D721Med (cell line): ENCODE measurements at places on chromosomes 1 and 21.

DNA sequence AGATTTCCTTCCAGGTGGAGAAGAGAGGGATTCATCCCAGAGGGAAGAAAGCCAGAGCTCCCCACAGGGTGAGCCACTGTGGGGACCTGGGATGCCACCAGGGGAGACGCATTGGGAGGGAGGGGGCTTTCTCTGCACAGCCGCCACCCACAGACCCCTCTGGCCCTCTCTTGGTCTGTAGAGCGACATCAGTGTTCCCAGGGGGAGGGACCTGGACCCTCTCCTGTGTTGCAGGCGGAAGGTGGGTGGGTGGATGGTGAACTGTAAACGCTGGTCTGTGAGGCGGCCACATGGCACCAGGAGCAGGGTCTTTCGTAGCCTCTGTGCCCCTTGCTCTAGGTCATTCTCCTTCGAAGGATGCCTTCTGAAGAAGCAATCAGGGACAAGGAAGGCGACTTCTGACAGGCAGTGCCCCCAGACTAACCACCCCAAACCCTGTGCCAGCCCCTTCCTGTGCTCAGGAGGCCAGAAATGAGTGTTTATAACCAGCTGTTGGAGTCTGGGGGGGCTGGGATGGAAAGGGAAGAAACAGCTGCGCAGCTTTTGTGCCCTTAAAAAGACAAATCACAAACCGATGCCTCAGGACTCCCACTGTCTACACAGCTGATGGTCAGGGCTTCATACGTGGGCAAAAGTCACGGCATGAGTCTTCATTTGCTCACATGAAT, 121.4 kb upstream of the ZBTB40 start:
- DNase-seq, result no peak

- DNase-seq, result no peak
These were observed 27.6 kb downstream of the C1orf216 start for GRCh38 chr1:35691080-35691479.

DNA sequence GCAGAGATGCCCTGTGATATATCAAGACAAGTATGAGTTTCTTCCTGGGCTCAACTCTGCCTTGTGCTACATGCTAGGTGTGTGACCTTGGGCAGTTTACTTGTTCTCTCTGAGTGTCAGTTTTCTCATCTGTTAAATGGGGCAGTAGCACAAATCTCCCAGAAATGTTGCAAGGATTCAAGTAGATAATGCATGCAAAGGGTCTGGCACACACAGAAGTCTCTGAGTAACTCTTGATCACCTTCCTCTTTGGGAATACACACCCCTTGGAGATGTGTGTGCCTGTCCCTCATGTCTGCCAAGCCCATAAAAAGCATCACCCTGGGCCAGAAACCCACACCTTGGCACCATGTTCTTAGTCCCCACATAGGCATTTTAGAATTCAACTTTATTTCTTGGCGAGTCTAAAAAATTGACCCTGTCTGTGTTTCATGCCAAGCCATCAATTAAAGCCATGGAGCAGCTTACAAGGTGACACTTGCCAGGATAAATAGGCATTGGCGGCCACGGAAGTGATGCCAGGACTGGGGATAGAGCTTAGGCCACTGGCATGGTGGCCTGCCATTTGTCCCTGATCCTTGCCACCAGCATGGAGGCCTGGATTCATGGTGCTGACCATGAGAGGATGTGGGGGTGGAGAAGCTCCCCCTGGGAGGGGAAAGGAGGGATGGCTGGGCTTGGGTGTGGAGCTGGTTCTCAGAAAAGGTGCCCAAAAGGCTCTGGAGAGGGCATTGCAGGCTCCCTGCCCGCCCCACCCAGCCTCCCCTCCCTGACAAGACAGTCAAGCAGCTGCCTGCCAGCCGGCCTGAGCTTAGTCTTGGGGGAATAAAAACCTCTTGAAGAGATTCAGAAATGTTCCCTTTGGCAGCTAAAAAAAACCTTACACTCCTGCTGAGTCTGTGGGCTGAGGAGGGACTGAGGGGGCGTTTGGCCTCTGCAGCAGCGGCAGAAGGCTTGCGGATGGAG, 118.0 kb upstream of the IPO9 start:
- no peak for DNase-seq

- DNase-seq, result no peak
These were observed 1.4 kb upstream of the MIA3 start for GRCh38 chr1:222616525-222616924.

DNA sequence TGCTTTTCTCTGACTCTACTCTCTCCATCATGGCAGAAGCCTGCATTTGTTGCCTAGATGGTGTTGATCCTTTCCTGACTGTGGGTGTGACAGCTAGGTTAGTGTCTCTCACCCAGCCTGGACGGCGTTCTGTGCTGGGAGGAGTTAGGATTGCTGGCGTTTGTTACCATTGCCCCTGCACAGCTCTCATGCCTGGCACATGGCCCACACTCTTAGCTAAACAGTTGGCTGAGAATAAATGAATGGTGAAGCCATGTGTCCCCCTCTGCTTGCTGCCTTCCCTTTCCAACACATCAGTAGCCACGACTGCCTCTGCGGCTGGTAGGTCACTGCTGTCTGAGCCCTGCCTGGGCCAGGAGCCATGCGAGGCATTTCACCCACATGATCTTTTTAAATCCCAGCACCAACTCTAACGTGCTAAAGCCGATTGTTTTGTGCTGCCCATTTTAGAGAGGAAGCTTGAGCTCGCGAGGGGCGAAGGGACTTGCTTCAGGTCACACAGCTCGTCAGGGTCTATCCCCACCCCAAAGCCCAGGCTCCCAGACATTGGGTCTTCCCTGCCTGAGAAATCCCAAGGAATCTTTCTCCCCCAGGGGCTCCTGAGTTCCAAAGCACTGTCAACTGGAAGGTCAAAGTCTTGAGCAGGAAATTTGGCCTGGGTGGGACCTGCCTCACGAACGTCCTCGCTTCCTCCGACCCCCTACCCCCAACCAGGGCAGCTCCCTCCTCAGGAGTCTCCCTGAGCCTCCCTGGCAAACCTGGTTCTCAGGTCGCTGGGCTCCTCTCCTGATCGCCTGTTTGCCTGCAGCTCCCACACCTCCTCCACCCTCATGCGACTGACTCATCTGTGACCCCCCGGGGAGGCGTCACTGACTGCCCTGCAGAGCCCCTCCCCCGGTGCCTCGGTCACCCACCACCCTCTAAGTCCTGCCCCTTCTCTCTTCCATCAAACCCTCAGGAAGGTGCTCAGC, 271.7 kb upstream of the C1orf174 start:
- no peak for DNase-seq

DNA sequence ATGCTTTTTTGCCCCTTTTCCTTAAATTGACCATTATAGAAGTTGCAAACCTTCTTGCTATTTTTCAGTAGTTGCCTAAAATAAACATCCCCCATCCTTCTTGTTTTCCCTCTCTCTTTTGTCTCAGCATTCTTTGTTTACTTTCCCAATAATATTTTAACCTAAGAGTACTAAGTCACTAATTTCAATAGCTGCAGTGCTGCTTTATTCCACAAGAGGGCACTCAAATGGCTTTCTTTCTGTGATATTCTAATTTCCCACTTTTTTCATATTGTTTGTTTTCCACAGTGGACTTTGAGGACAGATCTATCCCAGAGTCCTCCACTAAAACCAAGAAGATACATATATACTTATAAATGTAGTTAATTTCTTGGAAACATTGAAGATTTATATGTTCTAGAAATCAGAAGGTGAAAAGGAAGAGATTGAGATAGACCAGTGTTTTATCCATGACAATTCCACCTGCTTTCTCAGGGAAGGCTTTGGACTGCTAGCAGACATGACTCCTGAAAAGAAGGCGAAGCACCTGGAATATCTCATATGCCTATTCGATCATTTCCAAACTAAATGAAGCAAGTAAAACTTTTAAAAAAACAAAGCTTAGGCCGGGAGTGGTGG, 104.8 kb upstream of the GRIK1 start:
- DNase-seq, result no peak

DNA sequence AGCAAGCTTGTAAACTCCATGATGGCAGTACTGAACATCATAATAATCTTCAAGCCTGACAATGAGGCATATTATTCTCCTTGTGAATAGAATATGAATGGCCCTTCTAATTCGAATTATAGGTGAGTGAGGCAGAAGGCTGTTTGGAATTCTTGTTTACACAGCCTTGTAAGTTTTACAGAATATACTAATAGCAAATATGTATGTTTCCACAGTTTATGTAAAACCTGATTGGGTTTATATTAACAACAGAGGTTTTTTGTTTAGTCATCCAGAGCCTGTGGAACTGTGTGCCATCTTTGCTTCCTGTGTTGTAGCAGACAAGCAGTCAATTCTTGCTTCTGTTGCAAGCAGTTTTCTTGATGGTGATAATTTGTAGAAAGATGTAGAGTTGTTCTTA, 8.0 kb downstream of the OSBPL9 start:
- DNase-seq, result no peak

DNA sequence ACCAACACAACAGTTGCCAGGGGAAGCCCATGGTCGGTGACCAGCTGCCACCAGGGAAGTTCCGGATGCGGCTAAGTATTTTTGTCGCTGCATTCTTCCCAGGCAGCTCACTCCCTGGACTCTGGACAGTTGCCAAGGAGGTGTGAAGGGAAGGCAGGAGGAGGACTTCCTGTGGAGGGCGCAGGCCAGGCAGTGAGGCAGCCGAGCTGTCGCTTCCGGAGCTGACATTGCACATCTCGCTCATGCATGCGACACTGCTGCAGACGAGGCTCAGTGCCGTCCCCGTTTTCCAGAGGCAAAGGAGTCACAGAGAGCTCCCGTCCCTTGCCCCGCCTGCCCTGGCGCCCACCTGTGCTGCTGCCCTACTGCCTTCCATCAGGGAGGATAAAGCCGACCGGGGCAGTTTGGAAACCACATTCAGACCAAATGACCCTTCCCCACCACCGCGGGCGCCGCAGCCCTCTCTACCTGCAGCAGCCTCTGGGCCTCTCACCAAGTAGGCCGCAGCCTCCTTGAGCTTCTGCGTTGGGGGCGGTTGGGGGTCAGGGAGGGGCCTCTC, 81.4 kb downstream of the NENF start:
- no peak for DNase-seq

DNA sequence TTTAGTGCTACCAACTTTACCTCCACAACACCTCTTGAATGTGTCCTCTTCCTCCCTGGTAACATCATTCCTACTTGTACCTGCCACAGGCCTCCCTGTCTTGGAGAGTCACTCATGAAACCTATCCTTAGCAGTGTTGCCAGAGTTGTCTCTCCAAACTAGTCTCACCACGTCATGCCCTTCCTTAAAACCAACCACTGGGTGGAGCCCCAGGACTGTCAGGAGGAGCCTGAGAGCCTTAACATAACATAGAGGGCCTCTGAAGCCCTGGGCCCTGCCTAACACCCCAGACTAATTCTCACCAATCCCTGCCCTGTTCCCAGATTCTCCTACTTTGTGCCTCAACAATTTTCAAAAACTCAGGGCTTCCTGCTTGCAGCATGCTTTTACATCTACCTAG, 65.3 kb downstream of the ZNF697 start:
- no peak for DNase-seq

- no peak for DNase-seq
These were observed 47.5 kb upstream of the CSF3R start for GRCh38 chr1:36530261-36530660.

GRCh38 chr1:230246551-230246950, 179.5 kb downstream of the GALNT2 start:
- DNase-seq, result no peak

DNA sequence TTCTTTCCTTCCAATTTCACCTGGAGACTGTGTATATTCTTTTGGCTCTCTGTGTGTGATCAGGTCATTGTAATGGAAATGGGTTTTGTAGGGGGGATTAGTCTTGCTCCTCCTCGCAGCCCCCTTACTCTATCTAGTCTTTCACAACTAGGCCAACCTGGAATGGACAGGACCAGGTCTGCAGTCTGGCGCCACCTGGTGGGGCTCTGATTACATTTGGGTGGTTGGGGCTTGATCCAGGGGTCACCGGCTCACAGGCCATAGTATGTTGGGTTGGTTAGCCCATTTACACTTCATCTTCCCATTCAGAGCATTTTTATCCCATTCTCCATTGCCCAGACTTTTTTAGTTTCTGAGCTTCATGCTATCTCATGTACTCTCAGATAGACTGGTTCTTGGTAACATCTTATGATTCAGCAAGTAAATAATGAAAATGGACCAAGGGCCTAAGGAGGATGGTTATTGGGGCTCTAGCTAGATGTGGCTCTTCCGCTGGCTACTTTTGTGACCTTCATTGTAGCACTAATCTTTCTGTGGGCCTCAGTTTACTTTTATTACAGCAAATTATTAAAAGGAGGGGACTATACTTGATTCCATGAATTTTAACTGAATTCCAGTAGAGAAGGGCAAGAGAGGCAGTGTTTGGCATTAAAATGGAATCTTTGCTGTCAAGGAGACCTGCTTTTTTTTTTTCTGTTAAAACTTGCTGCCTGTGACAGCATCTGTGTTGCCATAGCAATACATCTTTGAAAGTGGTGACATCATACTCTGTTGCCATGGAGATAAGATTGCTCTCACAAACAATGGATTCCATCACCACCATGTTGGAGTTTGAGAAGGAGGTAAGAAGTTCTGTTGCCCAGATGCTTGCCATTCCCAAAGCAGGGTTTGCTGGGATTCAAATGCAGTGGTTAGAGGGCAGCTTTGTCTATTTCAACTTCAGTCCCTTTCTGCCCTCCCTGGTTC, 150.1 kb downstream of the PLXNA2 start:
- DNase-seq, result no peak

- no peak for DNase-seq
These were observed 7.6 kb downstream of the DCLRE1B start for GRCh38 chr1:113912594-113913311.

- no peak for DNase-seq
These were observed 391.0 kb upstream of the PROX1 start for GRCh38 chr1:213596729-213597128.

DNA sequence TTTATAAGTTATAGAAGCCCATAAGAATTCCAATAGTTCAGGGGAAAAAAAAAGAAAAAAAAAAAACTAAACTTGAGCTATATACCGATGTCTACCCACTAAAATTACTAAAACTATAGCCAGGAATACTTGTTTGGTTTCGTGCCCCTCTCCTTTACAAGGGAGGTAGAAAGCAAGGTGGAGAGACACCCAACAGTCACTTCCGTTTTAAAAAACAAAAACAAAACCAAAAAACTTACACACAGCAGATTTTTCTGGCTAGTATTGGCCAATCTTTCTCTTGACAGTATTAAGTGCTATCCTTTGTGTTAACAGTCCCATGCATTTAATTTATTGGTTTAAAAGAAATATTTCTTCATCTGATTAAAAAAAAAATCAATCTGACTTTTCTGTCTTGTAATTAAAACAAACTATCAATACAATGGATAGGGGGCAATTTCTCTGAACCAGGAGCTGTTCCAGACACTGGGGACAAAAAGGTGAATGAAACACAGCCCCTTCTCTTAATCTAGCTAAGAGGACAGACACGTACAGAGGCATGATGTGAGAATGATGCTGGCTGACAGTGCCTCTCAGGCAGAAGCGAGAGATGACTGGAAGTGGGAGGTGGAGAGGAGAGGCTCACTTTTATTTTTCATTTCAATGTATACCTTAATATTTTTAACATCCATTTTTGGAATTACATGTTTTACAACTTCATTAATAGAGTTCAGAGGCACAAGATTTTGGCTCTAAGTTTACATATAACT, 214.8 kb downstream of the RERE start:
- DNase-seq, result no peak

DNA sequence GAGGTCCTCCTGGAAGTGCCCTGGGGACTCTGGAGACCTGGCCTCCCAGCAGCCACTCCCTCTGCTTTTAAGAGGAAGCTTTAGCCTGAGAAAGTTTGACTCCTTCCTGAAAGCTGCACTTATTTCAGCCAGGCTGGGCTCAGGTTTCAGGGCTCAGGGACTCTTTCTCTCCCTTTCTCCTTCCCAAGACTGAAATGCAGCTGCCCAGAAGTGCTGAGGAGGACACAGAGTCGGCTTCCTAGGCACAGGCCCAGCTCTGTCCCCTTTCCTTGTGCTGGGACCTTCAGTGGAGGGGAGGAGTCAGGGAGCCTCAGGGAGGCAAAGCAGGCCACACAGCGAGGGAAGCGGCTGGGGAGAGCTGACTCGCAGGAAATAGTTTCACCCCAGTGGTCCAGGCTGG, 137.3 kb downstream of the NAV1 start:
- no peak for DNase-seq
